ENCODE measurements at places on chromosomes 4 and X. TPM values are rescaled to one million over a fixed set of nuclear protein-coding genes. Genes with fewer than 3 reads are reported as not detected.

Gene FABP2
- total RNA-seq = not detected

Gene PITX2
- not detected for total RNA-seq

Gene BEND4
- 1.2 TPM for total RNA-seq

Gene FOXR2
- total RNA-seq = not detected

Gene MAPK10
- total RNA-seq = 27.1 TPM

DNA sequence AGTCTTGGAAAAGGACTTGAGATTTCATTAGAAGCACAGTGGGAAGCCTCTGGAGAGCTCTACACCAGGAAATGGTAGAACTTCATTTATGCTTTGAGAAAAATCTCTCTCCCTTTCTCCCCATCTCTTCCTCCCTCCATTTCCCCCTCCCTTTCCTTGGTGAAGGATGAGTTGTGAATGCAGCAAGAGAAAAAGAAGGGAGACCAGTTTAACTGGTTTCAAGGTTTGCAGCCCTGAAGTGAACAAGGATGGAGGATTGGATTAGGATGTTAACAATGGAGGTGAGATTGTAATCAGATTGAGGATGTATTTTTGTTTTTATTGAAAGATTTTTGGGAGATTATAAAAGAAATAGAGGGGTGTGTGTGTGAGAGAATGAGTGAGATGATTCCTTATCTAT lies 99.5 kb downstream of the ANK2 start:
- H3K4me1 ChIP-seq = no peaks in the 10 kb centered on the region
- no peak overlapping the region for H3K4me3 ChIP-seq
- DNase-seq = no peak
- H3K36me3 ChIP-seq = no peaks in the 10 kb centered on the region
- H3K27ac ChIP-seq = no peak overlapping the region

GRCh38 chr4:82661181-82661992 lies 99.6 kb upstream of the TMEM150C start:
- no peak overlapping the region for H3K4me3 ChIP-seq
- H3K27ac ChIP-seq = no peak overlapping the region
- no peaks in the 10 kb centered on the region for H3K4me1 ChIP-seq
- DNase-seq = no peak
- H3K36me3 ChIP-seq = no peaks in the 10 kb centered on the region

DNA sequence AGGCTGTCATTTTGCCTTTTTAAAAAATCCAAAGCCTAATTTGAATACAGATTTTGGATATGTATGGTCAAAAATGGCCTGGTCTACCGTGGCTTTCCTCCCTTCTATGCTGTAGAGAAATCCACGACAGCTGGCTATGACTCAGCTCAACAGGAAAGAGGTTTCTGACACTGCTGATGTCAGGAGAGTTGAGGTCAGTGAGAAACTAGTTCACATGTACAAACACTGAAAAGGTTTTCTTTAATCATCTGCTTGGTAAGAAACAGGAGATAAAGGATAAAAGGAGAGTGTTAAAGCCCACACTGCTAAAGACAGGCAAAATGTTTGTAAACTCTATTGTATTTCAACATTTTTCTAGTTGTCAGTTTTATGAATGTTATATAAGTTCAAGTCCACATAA lies 113.9 kb downstream of the NYX start:
- no peaks in the 10 kb centered on the region for H3K36me3 ChIP-seq
- H3K4me3 ChIP-seq = no peak overlapping the region
- H3K4me1 ChIP-seq = no peaks in the 10 kb centered on the region
- DNase-seq = no peak

- H3K36me3 ChIP-seq = no peaks in the 10 kb centered on the region
- H3K27ac ChIP-seq = no peak overlapping the region
- H3K4me3 ChIP-seq = no peak overlapping the region
- H3K27me3 ChIP-seq = no peaks in the 10 kb centered on the region
- H3K4me1 ChIP-seq = no peaks in the 10 kb centered on the region
Measured at GRCh38 chr4:165542476-165542875, 163.7 kb downstream of the CPE start.

GRCh38 chrX:1903236-1903935 lies 288.5 kb downstream of the ASMT start:
- no peaks in the 10 kb centered on the region for H3K36me3 ChIP-seq
- DNase-seq = no peak
- no peaks in the 10 kb centered on the region for H3K4me1 ChIP-seq
- H3K27me3 ChIP-seq = no peaks in the 10 kb centered on the region

GRCh38 chrX:7503251-7503650 lies 339.7 kb upstream of the VCX start:
- DNase-seq = no peak
- H3K36me3 ChIP-seq = no peaks in the 10 kb centered on the region
- H3K27me3 ChIP-seq = no peaks in the 10 kb centered on the region

- no peak overlapping the region for H3K4me3 ChIP-seq
- no peaks in the 10 kb centered on the region for H3K36me3 ChIP-seq
- DNase-seq = peak; percentile 78
- peak overlapping the region; percentile 94 for H3K27ac ChIP-seq
Measured at GRCh38 chrX:136182414-136182813, 35.1 kb downstream of the FHL1 start.
